Naive thymus-derived CD4-positive, alpha-beta T cell (primary cell): ENCODE measurements at places on chromosomes 1 and 21.

- no peak for DNase-seq
Measured at GRCh38 chr1:234537236-234537635, 58.3 kb upstream of the TARBP1 start.

- DNase-seq, result no peak
Measured at GRCh38 chr1:65541161-65541560, 120.7 kb downstream of the LEPR start.

DNA sequence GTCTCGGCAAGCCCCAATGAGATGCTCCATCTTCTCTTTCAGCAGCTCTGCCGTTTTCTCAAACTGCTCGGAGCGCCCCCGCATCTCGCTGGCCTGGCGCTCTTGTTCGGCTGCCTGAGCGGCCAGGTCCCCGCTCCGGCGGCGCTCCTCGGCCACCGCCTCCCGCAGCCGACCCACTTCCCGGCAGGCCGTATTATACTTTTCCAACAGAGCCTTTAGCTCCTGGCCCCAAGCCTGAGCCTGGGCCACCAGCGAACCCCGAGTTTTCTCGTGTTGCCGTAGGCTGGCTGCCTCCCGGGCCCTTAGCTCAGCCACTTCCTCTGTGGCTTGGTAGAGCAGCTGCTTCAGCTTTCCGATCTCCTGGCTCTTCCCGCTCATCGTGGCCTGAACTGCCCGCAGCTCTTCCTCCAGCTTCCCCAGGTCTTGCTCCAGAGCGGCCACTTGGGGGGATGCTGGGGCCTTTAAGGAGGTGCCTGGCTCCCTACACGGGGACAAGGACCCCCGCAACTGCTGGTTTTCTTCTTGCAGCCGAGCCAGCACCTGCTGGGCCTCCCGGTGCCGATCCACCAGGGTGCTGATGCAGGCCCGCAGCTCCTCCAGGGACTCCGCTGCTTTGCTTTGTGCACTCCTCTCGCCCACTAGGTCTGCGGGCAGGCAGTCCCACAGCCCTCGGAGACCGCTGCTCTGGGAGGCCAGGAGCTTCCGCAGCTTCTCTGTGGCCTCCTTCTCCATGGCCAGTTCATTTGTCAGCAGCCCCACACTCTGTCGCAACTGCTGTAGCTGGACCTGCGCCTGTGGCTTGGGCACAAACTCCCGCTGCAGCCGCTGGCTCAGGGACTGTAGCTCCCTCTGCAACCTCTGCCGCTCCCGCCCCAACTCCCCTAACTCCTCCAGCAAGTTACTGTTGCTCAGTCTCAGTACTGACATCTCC is 13.4 kb upstream of the PIAS3 start:
- peak; percentile 44 for DNase-seq

- peak; percentile 74 for DNase-seq
Measured at GRCh38 chr1:110203021-110203661, 7.0 kb upstream of the KCNC4 start.

DNA sequence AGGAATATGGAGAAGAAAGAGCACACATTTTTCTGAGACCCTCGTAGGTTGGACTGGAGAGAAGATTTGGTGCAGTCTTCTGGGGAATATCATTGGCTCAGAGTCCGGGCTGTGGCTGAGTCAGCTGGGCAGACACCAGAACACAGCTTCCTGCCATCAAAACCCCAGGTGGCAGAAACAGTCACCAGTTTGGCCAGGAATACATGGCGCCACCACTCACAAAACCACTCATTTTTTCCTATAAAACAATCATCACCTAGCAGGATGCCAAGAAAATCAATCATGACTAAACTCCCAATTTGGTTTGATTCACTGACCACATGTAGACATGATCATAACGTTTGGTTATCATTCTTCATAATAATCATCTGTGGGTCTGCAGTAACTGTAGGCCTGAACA is 178.1 kb upstream of the PBX1 start:
- DNase-seq, result no peak

- no peak for DNase-seq
Measured at GRCh38 chr1:39158327-39159086, 46.0 kb upstream of the MACF1 start.

GRCh38 chr1:225674381-225674780 is 21.5 kb upstream of the ENAH start:
- no peak for DNase-seq

DNA sequence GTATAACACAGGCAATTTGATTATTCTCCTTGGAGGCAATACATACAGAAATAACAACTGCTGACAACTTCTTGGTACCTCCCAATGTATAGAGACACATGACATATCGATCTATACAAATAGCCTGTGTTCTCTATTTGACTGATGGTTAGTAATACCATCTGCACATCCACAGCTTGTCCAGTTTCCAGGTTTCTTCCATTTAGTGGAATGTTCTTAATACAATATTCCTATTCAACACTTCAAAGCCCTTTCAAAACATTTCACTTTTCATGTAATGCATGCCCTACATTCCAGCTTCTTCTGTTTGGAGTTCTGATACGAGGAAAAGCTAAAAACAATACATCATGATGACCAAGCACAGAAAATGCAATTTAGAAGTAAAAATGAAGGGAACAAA is 37.0 kb upstream of the GORAB start:
- DNase-seq, result no peak

DNA sequence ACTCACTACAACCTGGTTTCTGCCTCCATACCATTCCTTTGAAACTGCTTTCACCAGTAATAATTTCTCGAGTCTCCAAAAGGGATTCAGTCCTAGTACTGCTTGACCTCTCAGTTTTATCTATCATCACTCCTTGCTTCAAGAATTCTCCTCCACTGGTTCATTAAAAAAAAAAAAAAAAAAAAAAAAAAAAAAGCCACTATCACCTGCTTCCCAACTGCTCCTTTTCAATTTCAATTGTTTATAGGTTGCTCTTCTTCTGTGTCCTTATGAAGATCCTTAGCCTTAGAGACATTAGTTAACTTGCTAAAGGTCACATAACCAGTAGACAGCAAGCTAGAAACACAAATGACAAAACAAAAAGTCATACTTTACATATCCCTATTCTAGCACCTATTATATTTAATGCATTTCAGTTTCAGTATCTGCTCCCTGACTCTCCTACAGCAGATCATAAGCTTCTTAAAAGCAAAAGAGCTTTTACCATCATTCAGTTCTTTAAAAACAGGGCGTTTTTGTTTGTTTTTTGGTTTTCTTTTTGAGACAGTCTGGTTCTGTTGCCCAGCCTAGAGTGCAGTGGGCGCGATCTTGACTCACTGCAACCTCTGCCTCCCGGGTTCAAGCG is 7.1 kb downstream of the NRDC start:
- DNase-seq, result no peak

GRCh38 chr21:37463083-37463801 is 96.7 kb downstream of the DYRK1A start:
- DNase-seq, result no peak

- DNase-seq, result no peak
Measured at GRCh38 chr1:151039521-151039920, 3.1 kb downstream of the BNIPL start.

GRCh38 chr21:25334046-25334730 is 273.1 kb downstream of the MRPL39 start:
- no peak for DNase-seq

GRCh38 chr21:20728691-20729090 is 269.5 kb upstream of the NCAM2 start:
- no peak for DNase-seq

DNA sequence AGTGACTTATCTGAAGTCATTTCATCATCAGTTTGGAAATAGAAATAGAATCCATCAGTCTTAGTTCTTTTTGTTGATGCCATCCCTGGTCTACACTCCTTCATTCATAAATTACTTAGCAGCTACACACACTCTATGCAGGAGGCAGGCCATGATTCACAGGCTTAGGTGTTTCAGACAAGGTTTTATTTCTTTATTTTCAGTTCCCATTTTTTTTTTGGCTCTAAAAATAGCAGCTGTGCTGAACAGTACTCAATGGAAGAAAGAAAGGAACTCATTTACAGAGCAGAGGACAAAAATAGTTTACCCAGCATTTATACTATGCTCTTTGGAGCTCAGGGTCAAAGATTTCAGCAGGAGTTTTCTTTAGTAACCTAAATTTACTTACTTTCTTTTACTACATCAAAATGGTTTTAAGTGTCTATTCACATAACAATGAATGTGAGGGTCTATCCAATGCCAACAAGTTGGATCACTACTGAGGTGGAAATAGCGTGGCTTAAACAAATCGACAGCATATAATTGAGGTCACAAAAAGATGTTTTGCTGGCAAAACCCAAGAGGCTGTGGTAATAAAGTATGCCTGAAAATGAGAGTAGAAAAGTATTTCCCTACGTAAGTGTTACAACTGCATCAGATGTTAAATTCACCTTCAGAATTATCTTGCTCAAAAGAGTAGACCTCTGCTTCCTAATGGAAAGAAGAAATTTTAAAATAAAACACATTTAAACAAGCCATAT is 7.7 kb downstream of the KRTAP19-8 start:
- no peak for DNase-seq

- no peak for DNase-seq
Measured at GRCh38 chr1:28241638-28242241, 5.8 kb downstream of the ATP5IF1 start.

DNA sequence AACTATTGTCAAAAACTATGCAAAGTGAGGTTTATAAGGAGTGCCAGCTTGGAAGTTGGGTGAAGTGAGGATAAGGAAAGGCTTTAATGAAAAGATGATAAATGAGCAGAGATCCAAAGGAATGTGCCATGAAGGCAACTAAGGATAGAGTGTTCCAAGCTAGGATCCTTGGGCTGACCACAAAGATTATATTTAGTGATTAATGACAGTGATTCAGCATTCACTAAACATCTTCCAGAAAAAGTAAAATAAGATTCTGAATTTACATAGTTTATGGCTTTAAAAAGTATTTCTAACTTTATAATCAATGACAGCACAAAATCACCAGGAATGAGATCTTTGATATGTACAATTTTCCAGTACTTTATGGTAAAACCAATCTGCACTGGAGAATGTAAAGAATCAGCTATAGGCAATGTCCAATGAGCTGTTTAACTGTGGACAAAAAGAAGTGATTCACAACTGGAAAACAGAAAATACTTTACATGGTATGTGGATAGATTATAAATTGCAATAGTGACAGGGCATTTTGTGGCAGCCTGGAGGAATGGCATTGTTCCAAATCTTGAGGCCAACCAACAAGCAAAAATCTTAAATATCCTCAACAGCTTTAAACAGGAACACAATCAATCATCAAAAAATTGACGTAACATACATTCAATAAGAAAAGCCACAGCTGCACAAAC is 91.2 kb upstream of the KCTD3 start:
- no peak for DNase-seq

GRCh38 chr1:214496126-214496525 is 55.3 kb downstream of the PTPN14 start:
- no peak for DNase-seq

DNA sequence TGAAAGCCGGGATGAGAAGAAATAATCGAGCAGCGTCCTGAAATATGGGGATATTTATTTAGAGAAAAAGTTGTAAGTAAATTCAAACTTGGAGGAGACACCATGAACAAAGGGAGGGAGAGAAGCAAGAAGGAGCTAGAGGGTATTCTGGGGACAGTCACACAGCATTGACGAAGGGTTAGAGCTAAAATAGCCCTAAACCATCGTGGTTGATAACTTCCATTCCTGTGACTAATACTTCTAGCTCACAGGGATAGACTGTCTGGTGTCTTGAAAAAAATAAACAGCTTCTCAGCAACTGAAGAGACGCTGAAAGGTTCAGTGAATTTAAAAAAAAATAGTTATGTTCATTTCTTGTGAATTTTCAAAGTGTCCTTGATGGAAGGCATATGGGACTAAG is 86.7 kb downstream of the LRRC53 start:
- DNase-seq, result no peak

DNA sequence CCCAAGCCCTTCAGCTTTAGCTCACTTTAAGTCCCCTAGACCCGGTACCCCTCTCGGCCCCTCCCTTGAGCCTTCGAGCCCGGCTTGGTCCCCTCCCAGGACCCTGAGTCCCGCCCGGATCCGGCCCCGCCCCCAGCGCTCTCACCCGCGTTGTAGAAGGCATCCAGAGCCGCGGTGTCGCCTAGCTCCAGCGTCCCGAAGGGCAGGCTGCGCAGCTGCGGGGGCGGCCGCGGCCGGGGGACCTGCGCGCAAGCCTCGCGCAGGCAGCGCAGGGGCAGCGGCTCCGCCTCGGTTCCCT is 699 bp downstream of the MAP3K6 start:
- DNase-seq, result peak; percentile 69

DNA sequence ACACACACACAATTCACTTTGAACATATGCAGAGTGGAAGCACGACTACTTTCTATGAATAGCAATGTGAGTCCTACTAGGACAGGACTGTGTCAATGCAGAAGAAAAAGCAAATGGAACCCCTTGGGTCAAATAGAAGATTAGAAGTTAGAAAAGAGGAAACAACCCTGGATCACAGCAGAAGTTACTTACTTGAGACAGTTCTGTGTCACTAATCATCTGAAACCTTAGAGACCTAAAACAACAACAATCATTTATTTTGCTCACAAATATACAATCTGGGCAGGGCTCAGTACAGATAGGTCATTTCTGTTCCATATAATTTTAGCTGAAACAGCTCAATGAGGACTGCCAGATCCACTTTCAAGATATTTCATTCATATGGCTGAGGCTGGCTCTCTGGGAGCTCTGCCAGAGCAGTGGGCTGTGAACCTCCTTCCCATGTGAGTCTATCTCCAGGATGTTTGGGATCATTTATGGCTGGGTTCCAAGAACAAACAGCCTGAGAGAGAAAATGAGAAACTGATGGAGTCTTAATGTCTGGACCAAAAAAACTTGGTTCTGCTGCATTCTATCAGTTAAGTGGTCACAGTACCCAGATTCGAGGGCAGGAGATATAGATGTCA is 42.5 kb upstream of the IL10 start:
- DNase-seq, result no peak

GRCh38 chr1:247906504-247907047 is 11.2 kb downstream of the OR2W3 start:
- no peak for DNase-seq

DNA sequence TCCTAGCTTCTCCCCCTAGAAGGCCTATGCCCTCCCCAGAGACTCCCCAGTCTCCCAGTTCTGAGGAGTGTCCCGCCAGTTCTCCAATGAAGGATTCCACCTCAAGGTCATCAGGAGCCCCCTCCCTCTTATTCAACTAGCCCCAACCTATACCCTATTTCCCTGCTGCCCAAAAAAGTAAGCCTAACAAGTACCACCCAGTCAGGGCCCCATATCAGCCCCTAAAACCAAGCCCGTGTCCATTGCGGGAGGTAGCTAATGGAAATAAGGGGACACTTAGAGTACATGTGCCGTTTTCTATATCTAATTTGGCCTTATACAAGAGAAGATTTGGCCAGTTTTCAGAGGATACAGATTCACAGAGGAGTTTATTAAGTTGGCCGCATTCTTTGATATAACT is 416.2 kb downstream of the MATN1 start:
- DNase-seq, result no peak

DNA sequence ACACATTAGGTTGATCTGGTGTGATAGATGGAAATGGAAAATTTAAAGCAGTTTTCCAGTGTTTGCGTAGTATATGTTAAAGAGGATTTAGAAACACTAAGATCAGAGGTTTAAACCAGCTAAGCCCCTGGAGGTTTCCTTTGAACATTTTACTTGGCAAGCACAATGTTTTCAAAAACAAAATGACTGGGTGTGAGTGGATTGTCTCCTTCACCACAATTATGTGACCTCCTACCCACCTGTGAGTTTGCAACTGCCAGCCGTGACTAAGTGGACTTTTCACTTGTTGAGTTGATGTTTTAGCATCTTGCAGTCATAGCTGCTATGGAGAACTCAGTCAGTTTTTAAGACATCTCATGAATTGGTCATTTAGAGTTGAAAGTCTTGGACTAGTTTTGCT is 4.7 kb downstream of the CCDC190 start:
- DNase-seq, result no peak
